Liver (tissue), 10 donors: ENCODE measurements at places on chromosomes 12 and 14. TPM values are rescaled to one million over a fixed set of nuclear protein-coding genes. Genes with fewer than 3 reads are reported as not detected.

- DNase-seq, result no peak
Measured at GRCh38 chr12:77070800-77071449, 5.6 kb upstream of the E2F7 start.

- DNase-seq, result no peak
Measured at GRCh38 chr12:97169889-97170567, 263.0 kb downstream of the NEDD1 start.

GRCh38 chr12:9731797-9732196, 1.1 kb downstream of the CLECL1 start:
- no peak for DNase-seq

- DNase-seq, result no peak
Measured at GRCh38 chr14:97395068-97395467, 597.9 kb downstream of the VRK1 start.

DNA sequence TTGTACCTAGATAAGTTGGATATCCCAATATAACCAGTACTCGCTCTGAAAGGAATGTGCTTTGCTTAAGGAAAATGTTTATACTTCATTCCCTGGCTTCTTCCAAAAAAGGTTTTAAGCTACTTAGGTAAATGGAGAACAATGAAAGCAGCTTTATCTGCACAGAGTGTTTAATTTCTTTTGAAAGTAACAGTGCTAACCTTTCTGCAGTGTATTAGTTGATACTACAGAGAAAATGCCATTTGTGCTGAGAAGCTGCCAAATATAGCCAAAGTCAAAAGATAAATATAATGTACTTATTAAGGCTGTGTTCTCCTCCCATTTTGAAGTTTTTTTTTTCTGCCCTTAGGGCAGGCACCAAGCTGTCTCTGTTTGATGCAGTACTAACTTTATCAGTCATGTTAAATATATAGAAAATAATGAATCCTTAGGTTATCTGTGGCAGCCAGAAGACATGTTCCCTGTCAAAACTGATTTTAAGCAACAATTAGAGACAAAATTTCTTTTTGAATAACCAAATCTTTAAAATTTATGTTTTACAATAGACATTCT, 145.4 kb upstream of the KITLG start:
- DNase-seq, result no peak

DNA sequence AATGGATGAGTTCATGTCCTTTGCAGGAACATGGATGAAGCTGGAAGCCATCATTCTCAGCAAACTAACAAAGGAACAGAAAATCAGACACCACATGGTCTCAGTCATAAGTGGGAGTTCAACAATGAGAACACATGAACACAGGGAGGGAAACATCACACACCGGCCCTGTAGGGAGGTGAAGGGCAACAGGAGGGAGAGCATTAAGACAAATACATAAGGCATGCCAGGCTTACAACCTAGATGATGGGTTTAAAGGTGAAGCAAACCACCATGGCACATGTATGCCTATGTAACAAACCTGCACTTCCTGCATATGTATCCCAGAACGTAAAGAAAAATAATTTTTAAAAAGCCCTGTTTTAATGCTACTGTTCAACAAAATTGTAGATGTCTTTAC, 914.2 kb upstream of the ATXN7L3B start:
- no peak for DNase-seq

- DNase-seq, result no peak
Measured at GRCh38 chr12:99287136-99287535, 360.4 kb upstream of the GARIN6 start.

- DNase-seq, result no peak
Measured at GRCh38 chr14:38987781-38988180, 115.3 kb downstream of the SEC23A start.

DNA sequence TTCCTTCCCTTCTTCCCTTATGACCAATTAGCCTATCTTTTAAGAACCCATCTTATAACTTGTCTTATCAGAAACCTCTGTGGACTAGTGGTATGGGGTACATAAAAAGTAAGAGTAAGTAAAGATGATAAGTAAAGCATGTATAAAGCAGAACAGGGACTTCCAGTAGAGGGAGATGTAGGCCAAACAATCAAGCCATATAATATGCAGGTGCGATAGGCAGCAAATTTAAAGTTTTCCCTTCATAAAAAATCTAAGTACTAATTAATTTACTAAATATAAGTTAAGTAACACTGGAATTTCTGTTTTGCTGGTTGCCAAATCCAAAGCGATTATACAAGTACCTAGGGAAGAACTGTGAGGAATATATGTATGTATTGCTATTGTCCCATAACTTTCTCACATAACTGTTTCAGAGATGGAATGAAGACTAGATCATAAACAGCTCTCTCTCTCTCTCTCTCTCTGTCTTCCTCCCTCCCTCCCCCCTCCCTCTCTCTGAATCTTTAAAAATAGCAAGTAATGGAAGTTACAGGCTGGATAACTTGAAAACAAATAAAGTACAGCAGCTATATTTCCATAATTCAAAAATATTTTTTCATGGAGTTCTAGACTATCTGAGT, 25.7 kb downstream of the METTL25 start:
- DNase-seq, result no peak

DNA sequence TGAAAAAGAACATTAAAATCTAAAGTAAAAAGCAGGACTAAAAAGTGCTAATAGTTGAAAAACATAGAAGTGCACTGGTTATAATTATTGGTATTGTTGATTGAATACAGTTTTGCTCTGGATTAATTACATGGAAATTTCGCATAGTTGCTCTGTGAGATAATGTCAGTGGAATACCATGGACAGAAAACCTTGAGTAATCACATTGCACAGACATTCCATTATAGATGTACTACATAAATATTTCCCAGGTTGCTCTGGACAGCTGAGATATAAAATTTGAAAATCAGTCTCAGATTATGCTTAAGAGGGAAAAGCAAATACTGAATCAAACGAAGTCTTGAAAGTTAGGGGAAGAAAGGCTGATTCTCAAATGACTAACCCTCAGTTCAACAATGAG, 439.3 kb upstream of the FLRT2 start:
- no peak for DNase-seq

GRCh38 chr12:79370021-79370420, 320.7 kb downstream of the PAWR start:
- no peak for DNase-seq

GRCh38 chr12:131007031-131007739, 53.5 kb downstream of the ADGRD1 start:
- no peak for DNase-seq

DNA sequence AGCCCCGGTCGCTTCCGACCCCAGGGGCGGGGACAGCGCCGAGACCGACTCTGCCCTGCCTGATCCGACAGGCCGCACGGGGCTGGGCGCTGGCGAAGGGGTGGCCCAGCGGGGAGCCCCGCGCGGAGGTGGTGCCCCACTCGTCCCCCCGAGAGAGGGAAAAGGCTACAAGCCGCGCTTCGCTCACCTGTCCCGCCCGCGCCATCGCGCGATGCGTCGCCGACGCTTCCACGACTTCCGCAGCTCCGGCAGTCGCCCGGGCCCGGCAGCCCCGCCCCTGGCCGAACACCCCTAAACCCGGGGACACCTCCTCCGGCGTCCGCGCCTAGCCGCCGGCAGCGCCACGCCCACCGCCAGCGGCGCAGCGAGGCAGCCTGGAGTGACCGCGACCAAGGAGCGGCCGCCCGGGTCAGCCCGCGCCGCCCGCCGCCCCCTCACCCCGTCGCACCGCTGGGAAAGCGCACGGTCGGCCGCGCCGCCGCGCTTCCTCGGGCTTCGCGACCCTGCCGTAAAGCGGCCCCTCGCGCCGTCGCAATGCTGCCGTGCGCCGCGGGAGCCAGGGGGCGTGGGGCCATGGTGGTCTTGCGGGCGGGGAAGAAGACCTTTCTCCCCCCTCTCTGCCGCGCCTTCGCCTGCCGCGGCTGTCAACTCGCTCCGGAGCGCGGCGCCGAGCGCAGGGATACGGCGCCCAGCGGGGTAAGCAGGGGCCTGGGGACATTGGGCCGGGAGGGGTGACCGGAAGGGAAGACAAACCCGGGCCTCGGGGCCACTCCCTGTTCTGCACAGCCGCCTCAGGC, at the start of the genes BAG5 and COA8:
TSS of gene BAG5 (minus strand) at position 229 of the 797 bp plus-strand sequence. CDS start 1,493 bp downstream, outside the sequence.
TSS of gene COA8 (plus strand) at position 532 of the 797 bp plus-strand sequence. CDS start at position 574, 42 bp downstream.
- DNase-seq, result peak; percentile 87

DNA sequence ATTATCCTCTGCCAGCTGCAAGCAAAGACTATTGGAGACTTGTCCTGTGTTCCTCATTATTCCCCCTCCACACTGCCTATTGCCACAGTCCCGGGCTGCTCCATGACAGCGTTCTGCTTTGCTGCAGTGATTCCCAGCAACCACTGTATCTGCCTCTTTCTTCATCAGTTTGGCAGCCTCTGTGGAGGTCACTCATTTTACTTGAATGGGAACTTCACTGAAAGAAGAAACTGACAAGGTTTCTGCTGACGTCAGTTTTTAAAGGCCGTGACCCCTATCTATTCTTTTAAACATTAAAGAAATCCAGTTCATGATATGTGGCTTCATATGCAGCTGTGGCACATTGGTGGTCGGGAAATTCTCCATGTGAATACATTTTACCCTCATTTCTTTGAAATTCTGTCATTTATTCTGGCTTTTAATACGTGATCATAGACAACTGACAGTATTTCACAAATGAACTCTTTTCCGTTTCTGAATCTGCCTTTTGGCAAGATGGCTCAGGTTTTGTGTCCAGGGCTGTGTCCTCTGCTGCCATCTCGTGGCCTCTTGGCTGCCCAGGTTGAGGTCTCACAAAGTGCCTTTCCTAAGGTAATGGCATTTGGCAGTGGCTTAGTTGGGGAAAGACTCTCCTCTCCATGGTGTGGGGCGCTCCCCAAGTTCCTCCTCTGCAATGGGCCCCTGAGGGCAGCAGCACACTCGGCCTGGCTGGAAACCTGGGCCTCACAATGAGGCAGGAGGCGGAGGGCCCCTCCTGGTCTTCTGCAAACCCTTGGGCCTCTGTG, 5.8 kb downstream of the TMEM253 start:
- DNase-seq, result peak; percentile 86

- no peak for DNase-seq
Measured at GRCh38 chr14:22544881-22545420, 44.1 kb downstream of the DAD1 start.

DNA sequence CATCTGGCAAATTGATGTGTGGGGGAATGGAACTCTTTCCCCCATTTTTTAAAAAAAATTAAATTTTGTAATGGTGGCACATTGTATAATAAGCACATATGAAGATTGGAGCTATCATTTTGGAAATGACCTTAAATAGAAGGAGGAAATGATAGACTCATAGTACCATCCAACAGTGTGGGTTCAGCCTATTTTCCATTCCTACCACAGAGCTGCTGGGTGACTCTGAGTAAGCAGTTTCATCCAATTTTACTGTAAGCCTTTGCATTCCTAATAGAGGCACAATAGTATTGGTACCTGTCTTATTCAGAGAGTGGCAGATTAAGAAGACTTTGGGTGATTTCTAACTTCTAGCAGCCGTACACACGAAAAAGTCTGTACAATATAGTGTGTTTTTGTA, 304.5 kb downstream of the RAD51B start:
- DNase-seq, result no peak

DNA sequence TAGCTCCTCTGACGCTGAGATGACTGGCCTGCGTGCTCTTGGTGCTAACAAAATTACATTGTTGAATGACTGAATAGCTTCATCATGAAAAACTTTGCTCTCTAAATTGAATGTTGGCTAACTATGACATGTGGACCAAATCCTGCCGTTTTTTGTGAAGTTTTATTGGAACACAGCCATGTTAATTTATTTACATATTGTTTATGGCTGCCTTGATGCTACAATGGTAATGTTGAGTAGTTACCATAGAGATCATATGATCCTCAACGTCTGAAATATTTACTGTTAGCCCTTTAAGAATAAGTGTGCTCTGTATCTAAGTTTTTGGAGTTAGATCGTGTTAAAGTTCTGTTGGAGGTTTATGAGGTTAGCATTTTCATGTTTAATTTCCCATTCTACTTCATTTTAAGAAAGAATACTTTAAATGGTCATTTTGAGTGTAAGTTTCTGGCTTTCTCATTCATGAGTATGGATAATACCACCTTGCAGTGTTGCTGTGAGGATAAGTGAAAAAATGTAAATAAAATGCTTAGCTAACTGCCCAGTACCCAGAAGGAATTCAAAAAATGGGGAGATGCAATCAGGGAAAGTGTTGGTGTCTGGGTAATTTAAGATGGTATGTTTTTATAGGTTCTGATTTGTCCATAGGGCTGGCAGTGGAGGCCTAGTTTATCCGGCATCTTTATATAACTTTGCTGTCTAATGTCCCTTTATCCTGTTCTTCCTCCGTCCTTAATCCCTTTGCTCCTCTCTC, 35.3 kb downstream of the NUBPL start:
- no peak for DNase-seq

DNA sequence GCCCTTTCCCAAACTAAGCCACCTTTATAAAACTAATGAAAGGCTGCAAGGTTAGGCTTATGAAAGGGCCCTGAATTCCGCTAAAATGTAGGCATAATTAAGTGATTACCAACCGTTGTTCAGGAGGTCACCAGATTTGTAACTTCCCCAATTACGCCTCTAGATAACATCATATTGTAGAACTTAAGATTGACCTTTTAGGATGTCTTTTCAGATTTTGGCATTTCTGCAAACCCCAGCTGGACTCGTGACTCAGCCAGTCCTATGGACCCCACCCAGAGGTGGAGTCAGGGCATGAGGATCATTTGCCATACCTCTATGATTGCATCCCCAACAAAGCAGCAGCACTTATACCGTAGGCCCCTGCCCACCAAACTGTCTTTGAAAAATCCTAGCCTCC, 3.7 kb upstream of the LPCAT3 start:
- no peak for DNase-seq

- no peak for DNase-seq
Measured at GRCh38 chr12:81896771-81897170, 137.6 kb upstream of the PPFIA2 start.

- no peak for DNase-seq
Measured at GRCh38 chr14:89401761-89402160, 15.3 kb downstream of the FOXN3 start.

DNA sequence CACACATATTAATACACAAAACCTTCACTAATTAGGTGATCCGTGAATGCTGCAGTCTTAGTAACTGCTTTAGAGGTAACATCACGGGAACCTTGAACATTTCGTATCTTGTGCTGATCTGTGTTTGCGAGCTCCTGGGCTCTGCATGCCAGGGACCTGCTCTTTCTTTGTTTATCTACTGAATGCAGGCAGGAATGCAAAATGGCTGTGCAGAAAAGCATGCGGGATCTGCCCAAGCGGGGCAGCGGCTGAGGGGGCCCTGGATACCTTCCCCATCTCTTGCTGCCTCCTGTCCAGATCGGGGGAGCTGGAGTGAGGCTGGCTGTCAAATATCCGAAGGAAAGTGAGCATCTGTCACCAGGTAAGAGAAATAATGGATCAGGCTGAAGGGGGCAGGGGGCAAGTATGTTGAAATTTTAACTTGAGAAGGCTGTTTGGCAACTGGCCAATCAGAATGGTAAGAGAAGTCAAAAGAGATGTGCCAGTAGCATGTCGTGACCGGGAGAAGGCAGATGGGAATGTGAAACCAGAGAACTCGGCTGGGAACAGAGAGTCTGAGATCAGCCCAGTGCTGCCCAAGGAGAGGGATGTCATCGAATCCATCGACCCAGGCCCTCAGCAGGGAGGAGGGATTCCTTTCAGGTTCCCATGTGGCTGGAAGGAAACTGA, 191.4 kb downstream of the TTC7B start:
- no peak for DNase-seq

KRT83 gene
- total RNA-seq, result not detected

AKAP3 gene
- 2.0 TPM for total RNA-seq

CLEC7A gene
- total RNA-seq, result 3.6 TPM

CELA1 gene
- not detected for total RNA-seq

GALNT6 gene
- 1.5 TPM for total RNA-seq

TAS2R42 gene
- not detected for total RNA-seq

PGF gene
- 0.61 TPM for total RNA-seq

IGF1 gene
- total RNA-seq, result 42.8 TPM

FAM181A gene
- total RNA-seq, result not detected

OR10AD1 gene
- total RNA-seq, result not detected

SERPINA9 gene
- total RNA-seq, result not detected

MDM2 gene
- total RNA-seq, result 44.4 TPM

ZNF385A gene
- 4.0 TPM for total RNA-seq

CORO1C gene
- total RNA-seq, result 58.6 TPM
